ENCODE measurements at places on chromosomes 3 and 15.
A peak's percentile ranks its signal among the peaks of the same experiment; 100 is the strongest.

DNA sequence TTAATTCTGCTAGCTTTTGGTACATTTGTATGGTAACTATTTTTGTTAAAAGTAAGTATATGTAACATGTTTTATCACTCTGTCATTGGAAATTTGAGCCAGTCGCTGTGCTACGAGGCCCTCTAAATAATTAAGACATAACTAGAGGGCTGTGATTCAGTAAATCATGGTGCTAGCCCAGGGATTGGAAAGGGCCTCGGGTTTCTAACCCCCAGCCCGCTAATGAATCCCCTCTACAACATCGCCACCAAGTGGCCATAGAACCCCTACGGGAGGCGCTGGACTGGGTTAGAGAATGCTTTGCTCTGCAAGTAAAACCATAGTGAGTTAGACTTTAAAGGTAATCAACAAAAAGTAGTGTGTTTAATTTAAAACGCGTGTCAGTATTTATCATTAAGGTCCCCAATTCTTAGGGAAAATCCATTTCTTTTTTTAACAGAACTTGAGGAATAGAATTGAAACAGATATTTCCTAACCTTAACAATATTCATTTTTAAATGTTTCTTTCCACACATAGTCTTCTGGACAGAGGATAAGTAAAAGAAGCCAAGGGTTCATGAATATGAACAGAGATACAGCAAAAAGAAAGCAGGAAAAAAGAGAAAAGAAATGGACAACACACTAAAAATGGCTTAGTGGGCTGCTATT is 744.7 kb downstream of the EPHA3 start:
- no peak for DNase-seq

- peak; percentile 73 for DNase-seq
Observed at GRCh38 chr3:5053021-5053831, 68.9 kb upstream of the ARL8B start.

GRCh38 chr3:45507820-45508317 is 86.7 kb upstream of the LIMD1 start:
- DNase-seq: peak; percentile 25

DNA sequence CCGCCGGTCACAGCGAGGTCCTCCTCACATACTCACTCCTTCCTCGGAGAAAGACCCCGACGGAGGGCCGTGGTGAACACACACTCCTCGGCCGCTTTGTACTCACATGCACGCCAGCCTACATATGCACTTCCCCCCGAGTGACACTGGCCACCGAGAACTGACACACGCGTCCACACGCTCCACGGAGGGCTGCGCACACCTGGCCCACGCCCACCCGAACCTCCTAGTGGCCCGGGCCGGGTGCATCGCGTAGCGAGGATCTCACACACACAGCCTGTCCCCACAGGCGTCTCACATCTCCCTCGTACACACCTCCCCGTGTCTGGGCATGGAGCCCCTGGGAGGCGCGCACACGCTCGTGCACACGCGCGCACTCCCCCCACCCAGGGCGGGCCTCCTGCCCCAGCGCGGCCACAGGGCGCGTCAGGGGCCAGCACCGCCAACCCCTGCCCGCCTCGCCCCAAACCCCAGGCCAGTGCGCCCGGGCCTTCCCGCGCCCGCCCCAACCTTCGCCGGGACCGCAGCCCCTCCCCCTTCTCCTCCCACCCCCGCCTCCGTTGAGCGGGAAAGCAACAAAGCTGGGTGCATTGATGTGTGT is 411 bp upstream of the C3orf70 start:
- no peak for DNase-seq

DNA sequence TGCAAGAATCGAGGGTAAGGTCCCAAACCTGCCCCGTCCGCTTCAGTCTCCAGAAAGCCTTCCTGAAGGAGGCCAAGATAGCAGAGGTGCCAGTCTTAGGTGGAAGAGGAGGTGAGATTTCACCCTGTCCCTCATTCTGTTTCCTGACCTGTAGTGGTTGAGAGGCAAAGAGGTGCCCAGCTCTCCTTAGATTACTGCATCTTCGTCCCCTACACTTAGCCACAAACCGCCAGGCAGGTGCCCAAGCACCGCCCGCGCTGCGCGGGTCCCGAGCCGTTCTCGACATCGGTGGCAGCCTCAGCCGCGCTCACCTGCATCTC is 23.8 kb upstream of the POLG start:
- no peak for DNase-seq

DNA sequence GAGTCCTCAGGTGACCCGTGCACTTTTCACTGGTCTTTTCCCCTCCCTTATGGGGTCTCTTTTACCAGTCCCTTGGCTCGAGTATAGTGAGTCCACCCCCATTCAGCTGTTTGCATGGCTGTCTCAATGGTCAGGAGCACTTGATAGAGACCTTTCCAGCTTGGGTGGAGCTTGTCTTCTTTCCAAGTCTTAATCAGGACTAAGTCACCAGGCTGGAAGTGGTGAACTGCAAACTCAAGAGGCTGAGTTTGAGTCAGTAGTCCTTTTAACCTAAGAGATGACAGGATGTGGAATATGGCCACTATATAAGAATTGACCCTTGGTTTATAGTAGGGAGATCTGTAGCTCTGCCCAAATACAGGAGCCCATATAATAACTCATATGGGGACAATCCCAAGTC is 279.7 kb downstream of the PYDC2 start:
- DNase-seq: no peak

All from suppressor macrophage treated with lipopolysaccharide for 4 hours (primary cell).